ENCODE measurements at places on chromosomes 1 and 21. TPM values are rescaled to one million over a fixed set of nuclear protein-coding genes. Genes with fewer than 3 reads are reported as not detected.
A peak's percentile ranks its signal among the peaks of the same experiment; 100 is the strongest.

The VAV3 gene
- 7.3 TPM for total RNA-seq

The LRRN2 gene
- 7.1 TPM for total RNA-seq

The ARF1 gene
- total RNA-seq = 455 TPM

The SLC37A1 gene
- total RNA-seq = 22.4 TPM

The OLIG2 gene
- 0.23 TPM for total RNA-seq

The RPS6KC1 gene
- total RNA-seq = 15.8 TPM

The LINGO4 gene
- total RNA-seq = 0.06 TPM

DNA sequence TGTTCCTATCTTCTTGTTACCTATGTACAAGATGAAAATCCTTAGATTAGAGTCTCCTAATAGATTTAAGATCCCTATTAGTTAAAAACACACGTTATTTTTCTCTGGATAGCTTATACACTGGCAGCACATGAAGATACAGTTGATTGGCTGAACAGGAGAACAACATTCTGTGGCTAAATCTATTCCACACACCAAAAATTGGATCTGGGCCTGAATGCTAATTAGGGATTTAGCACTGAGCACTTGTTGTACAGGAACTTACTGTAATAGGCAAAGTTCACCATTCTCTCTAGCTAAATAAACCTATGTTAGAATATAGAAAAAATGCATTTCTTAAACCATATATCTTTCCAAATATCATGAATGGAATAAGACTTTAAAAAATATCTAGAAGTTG is 117.1 kb upstream of the PTGFR start:
- no peaks in the 10 kb centered on the region for H3K36me3 ChIP-seq
- H3K27me3 ChIP-seq = no peaks in the 10 kb centered on the region
- no peaks in the 10 kb centered on the region for H3K4me1 ChIP-seq
- H3K4me3 ChIP-seq = no peak overlapping the region

DNA sequence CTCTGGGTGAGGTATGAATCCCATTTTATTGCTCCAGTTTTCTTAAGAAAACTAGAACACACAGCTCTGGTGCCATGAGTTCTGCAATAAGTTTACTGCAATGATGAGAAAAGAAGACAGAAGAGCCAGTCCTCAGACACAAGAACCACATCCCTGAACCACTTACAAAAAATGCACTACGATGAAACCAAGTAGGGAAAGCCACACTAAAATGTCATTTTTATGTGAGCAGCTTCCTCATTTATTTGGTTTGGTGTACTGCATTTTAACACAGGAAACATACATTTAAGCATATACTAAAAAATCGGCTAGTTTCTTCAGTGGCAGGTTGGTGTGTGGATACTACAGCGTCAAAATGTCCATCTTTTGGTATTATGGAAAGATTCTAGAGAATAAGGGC is 95.9 kb downstream of the PTPN14 start:
- H3K36me3 ChIP-seq = no peaks in the 10 kb centered on the region
- no peak for DNase-seq
- H3K4me3 ChIP-seq = no peak overlapping the region
- H3K27ac ChIP-seq = no peak overlapping the region
- H3K4me1 ChIP-seq = peaks cover 11% of the 10 kb centered on the region

- no peaks in the 10 kb centered on the region for H3K36me3 ChIP-seq
- DNase-seq = no peak
- no peak overlapping the region for H3K27ac ChIP-seq
- H3K4me3 ChIP-seq = no peak overlapping the region
These were observed 89.7 kb upstream of the HMCN1 start for GRCh38 chr1:185644531-185644930.

DNA sequence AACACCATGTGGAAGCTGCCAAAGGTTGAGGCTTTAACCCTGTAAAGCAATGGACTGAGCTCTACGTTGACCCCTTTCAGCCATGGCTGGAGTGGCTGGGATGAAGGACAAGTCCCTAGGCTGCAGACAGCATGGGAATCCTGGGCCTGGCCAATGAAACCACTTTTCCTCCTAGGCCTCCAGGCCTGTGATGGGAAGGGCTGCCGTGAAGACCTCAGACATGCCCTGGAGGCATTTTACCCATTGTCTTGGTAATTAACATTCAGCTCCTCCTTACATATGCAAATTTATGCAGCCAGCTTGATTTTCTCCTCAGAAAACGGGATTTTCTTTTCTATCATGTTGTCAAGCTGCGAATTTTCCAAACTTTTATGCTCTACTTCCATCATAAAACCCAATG is 214.5 kb downstream of the RGS7 start:
- no peak overlapping the region for H3K4me3 ChIP-seq
- H3K36me3 ChIP-seq = no peaks in the 10 kb centered on the region
- no peaks in the 10 kb centered on the region for H3K27me3 ChIP-seq

GRCh38 chr1:24357038-24357437 is 37.9 kb downstream of the GRHL3 start:
- H3K27ac ChIP-seq = no peak overlapping the region
- no peaks in the 10 kb centered on the region for H3K4me1 ChIP-seq
- no peak for DNase-seq
- H3K36me3 ChIP-seq = peaks cover 8% of the 10 kb centered on the region
- H3K4me3 ChIP-seq = no peak overlapping the region

DNA sequence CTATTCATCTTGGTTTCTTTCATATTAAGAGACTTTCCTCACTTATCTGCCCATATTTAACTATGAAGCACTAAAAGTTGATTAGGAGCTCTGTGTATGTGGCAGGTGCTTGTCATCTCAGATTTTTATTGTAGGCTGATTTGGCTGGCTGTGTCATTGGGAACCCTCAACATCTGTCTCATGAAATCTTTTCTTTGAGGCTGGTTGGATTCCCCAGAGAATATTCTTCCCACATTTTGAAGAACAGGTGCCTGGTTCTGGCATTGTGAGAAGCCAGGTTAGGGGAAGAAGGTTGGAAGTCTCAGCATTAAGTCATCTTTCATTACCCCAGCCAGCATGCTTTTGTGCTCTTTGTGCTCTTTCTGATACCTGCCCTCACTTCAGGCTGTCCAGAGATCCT is 37.1 kb downstream of the EEIG2 start:
- no peak overlapping the region for H3K27ac ChIP-seq
- H3K27me3 ChIP-seq = no peaks in the 10 kb centered on the region
- no peaks in the 10 kb centered on the region for H3K36me3 ChIP-seq
- no peak overlapping the region for H3K4me3 ChIP-seq
- no peak for DNase-seq
- H3K4me1 ChIP-seq = peaks cover 2% of the 10 kb centered on the region

DNA sequence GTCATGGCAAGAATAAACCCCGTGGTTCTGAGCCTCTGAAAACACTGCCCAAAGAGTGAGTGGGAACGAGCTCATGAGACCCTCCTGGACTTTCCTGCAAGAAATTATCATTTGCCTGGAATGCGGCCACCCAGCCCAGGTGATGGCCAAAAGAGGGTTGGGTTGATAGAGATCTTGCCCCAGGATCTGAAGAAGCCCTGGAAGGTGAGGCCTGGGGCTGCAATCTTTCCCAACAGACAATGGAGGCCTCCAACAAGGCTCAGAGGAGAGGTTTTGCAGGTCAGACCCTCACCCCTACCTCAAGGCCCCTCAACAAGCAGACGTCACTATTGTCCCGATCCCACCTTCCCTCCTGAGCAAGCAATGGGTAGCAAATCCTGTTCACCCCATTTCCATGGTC is 106.0 kb upstream of the SOD1 start:
- no peak for DNase-seq
- H3K4me3 ChIP-seq = no peak overlapping the region
- H3K4me1 ChIP-seq = peaks cover 10% of the 10 kb centered on the region
- no peaks in the 10 kb centered on the region for H3K36me3 ChIP-seq

- DNase-seq = peak; percentile 1
- no peaks in the 10 kb centered on the region for H3K4me1 ChIP-seq
- no peaks in the 10 kb centered on the region for H3K36me3 ChIP-seq
- no peak overlapping the region for H3K4me3 ChIP-seq
These were observed 18.3 kb upstream of the NPPB start for GRCh38 chr1:11877074-11877473.

DNA sequence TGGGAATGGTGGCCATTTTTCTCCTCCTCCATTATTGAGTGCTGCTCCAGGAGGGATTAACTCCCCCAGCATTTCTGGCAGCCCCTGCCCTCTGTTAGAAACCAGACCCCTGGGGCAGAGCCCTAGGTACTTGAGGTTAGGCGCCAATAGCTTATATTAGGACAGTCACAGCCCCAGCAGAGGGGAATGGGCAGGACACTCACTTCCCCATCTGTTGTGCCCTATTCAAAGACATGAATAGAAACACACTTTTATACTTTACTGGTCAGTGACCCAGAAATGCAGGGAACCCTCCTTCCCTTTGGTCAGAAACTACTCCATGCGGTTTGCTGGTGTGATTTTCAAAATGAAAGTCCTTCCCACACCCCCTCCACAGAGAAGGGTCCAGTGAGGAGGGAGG is 267.7 kb downstream of the PTBP2 start:
- no peak for DNase-seq
- H3K27me3 ChIP-seq = no peaks in the 10 kb centered on the region
- no peak overlapping the region for H3K27ac ChIP-seq
- no peak overlapping the region for H3K4me3 ChIP-seq
- no peaks in the 10 kb centered on the region for H3K36me3 ChIP-seq
- H3K4me1 ChIP-seq = no peaks in the 10 kb centered on the region

DNA sequence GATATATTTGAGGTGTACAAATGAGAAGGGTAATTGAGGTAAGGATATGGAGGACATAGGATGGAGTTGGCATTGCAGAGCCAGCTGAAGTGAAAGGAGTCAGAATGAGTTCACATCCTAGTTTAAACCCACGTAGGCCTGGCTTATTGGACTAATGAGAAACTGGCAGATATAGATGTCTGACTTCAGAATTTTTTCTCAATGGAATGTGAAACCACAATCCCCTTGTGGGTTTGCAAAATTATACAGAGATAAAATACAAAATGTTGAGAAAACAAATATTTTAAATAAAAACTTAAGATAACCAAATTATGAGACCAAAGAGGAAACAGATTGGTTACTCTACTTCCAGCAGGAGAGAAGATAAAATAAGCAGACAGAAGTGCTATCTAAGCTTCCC is 277.4 kb upstream of the LRRC7 start:
- no peaks in the 10 kb centered on the region for H3K36me3 ChIP-seq
- no peaks in the 10 kb centered on the region for H3K27me3 ChIP-seq
- no peak overlapping the region for H3K4me3 ChIP-seq
- H3K27ac ChIP-seq = no peak overlapping the region
- DNase-seq = no peak

- no peak overlapping the region for H3K4me3 ChIP-seq
- no peaks in the 10 kb centered on the region for H3K27me3 ChIP-seq
- no peaks in the 10 kb centered on the region for H3K4me1 ChIP-seq
- H3K27ac ChIP-seq = no peak overlapping the region
These were observed 420.7 kb upstream of the USP24 start for GRCh38 chr1:55635856-55636255.

- no peak overlapping the region for H3K27ac ChIP-seq
- no peaks in the 10 kb centered on the region for H3K27me3 ChIP-seq
- H3K4me1 ChIP-seq = no peaks in the 10 kb centered on the region
- no peak overlapping the region for H3K4me3 ChIP-seq
These were observed 54.6 kb downstream of the SLC35F3 start for GRCh38 chr1:233959102-233959501.

DNA sequence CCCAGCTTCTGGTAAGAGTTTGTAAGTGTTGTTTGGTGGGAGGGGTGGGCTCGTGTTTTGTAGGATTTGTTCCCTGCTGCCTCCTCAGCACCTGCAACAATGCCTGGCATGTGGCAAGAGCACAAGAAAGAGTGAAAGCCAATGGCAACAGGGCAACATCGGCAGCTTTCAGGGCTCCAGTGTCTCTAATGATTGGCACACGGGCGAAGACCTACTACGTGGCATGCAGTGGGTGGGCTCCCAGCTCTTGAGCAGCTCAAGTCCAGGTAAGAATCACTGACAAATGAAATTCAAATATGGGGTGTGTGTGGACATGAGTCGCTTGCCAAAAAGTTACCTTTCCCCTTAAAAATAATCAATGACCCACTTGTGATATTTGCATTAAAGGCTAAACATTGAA is 23.9 kb upstream of the SLC1A7 start:
- no peak overlapping the region for H3K4me3 ChIP-seq
- no peaks in the 10 kb centered on the region for H3K36me3 ChIP-seq
- no peaks in the 10 kb centered on the region for H3K4me1 ChIP-seq
- no peak overlapping the region for H3K27ac ChIP-seq

DNA sequence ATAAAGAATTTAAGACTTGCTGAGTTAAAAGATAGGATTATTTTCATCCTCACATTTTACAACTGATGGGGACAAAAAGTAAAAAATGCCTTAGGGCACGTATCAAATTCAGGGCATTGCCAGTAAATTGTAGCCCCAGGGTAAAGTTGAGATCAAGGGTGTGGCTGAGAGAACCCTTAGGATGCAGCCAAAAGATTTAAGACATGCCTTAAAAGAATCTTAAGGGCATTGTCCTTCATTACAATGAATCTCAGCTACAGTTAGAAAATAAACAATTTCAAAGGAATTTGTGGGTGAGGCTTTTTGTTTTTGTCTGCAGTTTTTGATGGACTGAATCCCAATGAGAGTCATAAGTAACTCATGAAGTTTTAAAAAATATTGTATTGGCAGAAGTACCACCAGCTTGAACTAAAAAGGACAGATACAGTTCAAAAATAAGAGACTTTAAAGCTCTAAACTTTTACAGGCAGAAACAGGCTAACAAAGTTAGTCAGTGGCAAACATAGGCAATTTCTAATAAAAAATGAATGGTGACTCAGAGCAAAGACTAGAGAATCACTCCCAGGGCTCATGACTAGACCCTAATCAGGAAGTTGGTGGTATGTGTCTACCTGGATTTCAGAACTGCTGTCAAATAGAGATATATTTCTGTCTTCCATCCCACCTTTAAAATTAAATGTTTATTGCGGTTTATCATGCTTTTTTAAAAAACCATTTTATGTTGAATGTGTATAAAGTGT is 165.1 kb upstream of the SNX7 start:
- H3K4me1 ChIP-seq = no peaks in the 10 kb centered on the region
- H3K4me3 ChIP-seq = no peak overlapping the region
- no peak overlapping the region for H3K27ac ChIP-seq

DNA sequence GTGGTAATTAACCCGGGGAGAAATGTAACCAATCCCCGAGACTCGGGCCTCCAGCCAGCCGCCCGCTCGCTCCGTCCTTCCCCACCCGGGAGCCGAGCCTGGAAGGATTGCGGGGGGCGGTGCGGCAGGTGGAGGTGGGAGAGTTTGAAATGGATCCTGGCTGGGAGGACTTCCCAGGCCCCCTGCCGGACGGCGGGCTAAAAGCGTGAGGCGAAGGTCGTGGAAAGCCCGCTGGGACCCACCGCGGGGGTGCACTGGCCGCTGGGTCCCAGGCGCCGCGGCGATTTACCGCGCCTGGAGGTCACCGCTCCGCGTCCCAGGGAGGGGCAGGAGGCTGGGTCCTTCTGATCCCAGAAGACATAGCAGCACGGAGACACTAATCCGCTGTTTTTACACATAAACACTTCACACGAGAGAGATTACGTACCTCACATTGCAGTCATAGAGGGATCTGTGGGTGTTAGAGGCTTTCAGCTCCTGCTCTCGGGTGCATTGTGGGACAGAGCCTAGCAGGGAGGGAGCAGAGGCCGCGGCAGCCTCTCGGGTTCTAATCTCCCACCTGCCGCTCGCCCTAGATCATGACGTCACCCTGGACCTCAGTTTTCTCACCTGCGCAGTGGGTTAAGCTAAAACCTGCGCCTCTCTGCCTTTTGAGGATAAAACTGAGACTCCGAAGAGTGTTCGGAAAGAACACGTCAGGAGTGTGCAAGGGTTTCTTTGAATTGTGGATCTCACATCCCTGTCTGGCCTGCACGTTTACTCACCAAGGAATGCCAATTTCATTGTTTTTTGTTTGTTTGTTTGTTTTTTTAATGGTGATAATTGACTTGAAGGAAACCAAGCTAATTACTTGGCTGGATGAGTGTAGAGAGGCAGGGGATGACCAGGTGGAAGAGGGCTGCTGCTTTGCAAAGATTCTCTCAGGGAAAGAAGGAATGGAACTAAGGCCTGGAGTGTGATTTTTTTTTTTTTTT is 17.1 kb upstream of the TMEM9 start:
- H3K4me1 ChIP-seq = no peaks in the 10 kb centered on the region
- peak overlapping the region; percentile 85 for H3K27ac ChIP-seq
- H3K36me3 ChIP-seq = no peaks in the 10 kb centered on the region
- peaks cover 9% of the 10 kb centered on the region for H3K27me3 ChIP-seq
